ENCODE measurements at places on chromosomes 6 and 20.
A peak's percentile ranks its signal among the peaks of the same experiment; 100 is the strongest.

DNA sequence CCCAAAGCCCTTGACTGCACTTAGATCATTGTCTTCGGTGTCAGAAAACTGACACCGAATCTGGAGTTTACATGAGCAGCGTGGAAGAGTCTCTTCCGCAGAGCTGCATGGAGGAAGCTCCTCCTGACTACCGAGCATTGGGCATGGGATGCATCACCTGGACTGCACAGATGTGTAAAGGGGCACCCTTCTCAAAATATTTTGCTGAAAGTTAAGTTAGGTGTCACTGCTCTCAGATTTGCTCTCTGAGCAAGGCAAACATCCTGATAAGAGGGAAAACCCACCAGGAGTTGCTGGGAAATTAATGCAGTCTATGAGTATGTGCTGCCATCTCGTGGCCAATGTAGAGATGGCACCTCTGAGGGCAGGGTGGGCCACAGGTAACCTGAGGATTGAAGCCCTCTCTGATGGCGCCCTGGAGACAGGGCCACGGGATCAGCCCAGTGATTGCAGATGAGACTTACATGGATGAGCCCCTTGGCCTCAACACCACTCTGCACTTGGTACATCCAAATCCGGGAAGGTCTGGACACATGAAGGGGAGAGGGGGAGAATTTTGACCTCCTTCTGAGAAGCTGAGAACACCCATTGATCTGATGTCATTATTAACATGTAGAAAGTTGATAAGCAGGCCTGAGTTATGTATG is 129.9 kb downstream of the LPA start:
- DNase-seq, result peak; percentile 0

- DNase-seq, result no peak
Measured at GRCh38 chr6:17054647-17055046, 47.2 kb upstream of the STMND1 start.

- no peak for DNase-seq
Measured at GRCh38 chr6:160128879-160129516, 7.4 kb downstream of the SLC22A1 start.

GRCh38 chr6:56655996-56656395 is 13.3 kb upstream of the DST start:
- no peak for DNase-seq

- DNase-seq, result no peak
Measured at GRCh38 chr20:1304710-1305515, 24.0 kb downstream of the SDCBP2 start.

GRCh38 chr6:92589996-92590395 is 829.4 kb downstream of the EPHA7 start:
- DNase-seq, result no peak

DNA sequence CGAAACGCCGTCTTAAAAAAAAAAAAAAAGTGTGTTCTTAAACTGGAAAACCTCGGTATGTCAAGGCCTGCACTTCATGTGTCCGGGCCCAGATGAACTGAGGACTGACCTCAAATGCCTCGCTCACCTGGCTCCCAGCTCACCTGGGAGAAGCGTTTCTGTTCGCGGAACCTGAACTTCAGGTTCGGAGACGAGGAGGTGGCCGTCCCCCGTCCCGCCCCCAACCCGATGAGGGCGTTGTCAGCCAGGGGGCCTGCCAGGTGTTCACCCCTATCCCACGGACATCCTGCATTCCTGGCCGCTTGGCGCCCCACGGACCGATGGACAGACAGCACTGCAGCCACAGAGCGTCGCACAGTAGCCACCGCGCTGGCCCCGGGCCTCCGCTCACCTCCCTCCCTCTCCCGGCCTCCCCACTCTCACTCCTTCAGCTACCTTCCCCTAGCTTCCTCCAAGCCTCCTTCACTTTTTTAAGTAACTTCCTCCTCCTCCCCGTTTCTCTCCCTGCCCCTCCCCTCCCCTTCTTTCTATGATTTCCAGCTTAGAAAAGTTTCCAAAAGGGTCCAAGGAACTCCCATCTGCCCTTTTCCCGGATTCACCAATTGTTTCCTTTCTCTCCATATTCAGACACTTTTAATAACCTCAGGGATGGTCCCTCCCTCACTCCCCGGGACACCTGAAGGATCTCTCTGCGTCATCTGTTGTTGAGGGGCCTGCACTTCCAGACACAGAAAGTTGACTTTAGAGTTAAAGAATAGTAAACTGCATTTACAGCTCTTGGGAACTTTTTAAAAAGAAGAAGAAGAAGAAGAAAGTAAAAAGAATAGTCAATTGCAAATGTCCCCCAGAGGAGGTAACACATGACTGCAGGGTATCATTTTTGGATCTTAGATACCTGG is 22.7 kb upstream of the MCM3 start:
- no peak for DNase-seq

DNA sequence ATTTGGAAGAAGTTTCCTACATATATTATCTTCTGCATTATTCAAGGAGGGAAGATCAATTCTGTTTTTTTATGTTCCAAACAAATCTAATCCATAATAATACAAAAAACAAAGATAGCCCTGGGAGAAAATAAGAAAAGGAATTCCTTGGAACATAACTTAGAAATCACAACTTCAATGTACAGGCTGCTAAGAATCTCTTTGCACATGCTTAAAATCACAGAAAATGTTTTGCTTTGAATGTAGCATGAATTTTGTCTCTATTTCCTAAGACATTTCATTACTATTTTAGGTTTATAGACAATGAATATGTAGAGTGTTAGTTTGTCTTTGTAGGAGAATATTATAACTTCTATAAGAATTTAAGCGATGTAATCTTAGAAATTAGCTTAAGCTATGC is 700.1 kb downstream of the RNF144B start:
- no peak for DNase-seq

GRCh38 chr6:104957301-104958177 is 632 bp downstream of the LIN28B start:
- DNase-seq, result no peak

GRCh38 chr6:129517288-129517687 is 192.7 kb downstream of the ARHGAP18 start:
- DNase-seq, result no peak

DNA sequence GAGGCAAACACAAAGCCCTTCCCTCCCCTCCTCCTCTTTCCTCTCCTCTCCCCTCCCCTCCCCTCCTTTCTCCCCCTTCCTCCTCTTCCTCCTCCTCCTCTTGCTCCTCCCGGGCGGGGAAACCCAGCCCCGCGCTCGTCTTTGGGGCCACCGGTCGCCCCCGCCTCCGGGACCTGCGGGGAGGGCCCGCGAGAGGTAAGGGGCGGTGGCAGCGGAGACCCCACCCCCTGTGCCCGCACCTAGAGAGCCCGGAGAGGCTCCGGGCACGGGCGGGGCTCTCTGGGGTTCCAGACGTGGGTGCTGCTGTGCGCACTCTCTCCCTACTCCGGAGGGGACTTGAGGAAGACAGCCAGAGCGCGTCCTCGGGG is at the start of gene RIN2:
Gene RIN2 (plus strand): TSS at position 126 of the 368 bp plus-strand sequence. CDS start 131,344 bp downstream, outside the sequence.
- no peak for DNase-seq

DNA sequence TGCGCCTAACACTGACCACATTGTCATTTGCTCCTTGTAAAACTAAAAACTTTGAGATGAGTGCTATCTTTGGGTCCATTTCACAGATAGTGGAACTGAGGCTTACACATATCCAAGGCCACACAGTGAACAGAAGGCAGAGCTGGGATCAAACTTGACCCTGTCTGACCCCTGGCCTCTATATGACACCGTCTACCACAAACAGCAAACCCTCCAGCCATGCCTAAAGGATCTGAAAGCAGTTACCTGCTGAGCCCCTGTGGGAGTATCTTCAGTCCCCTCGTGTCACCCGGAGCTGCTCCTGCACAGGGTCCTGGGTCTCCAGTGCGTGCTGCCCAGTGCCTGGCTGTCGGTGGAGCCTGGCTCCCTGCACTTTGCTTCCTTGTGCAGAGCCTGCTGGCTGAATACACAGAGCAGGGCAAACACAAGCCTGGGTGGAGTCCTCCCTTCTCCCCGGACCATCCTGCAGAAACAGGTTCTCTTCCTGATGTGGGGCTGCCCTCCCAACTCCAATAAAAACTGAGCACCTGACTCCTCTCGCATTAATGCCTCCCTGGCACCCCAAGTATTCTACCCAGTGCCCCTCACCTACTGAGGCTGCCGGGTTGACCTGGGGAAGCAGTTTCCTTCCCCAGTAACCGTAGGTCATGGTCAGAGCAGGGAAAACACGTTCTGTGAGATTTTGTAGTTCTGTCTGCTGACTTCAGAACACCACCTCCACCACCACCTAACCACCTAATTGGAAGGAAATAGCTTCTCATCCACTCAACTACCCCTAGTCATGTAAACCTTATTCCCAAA is at the start of gene BCAS1:
Gene BCAS1 (minus strand): TSS at position 408 of the 801 bp plus-strand sequence. CDS start 11,876 bp downstream, outside the sequence.
- DNase-seq, result no peak

DNA sequence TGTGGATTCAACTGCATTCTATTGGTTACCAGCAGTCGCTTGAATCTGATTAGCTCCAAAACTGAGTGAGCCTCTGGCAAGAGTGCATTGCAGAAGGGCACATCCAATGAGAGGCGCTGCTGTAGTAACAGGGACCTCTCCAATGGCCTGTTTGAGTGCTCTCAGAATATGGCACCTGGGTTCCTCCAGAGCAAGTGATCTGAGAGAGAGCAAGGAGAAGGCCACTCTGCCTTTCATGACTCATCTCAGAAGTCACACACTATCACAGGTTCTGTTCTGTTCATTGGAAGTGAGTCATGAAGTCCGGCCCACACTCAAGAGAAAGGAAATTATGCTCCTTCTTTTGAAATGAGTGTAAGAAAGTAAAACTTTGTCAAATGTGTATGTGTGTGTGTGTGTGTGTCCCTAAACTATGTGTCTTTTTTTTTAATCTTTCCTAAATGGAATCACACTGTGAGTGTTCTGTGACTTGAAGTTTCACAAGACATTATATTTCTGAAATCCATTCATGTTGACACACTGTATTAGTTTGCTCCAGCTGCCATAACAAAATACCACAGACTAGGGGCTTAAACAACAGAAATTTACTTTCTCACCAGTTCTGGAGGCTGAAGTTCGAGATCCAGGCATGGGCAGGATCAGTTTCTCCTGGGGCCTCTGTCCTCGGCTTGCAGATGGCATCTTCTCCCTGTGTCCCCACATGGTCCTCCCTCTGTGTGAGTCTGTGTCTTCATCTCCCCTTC is 138.3 kb upstream of the CDYL start:
- no peak for DNase-seq

DNA sequence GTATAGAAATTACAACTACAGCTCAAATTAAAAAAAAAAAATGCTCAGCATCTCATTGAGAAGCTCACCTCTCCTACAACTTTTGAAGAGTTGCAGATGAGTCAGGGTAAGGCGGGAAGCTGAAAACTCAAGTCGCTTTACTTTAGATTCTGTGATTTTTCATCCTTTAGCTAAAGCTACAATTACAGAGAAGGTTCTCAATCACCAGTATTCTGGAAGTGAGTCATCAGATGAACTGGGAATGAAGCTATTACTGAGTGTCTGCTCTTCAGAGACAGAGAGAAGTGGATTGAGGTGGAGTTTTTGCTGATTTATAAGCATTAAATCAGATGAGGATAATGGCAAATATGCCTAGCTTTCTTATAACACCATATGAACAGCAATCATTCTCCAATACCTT is 91.9 kb downstream of the TFAP2A start:
- DNase-seq, result no peak

DNA sequence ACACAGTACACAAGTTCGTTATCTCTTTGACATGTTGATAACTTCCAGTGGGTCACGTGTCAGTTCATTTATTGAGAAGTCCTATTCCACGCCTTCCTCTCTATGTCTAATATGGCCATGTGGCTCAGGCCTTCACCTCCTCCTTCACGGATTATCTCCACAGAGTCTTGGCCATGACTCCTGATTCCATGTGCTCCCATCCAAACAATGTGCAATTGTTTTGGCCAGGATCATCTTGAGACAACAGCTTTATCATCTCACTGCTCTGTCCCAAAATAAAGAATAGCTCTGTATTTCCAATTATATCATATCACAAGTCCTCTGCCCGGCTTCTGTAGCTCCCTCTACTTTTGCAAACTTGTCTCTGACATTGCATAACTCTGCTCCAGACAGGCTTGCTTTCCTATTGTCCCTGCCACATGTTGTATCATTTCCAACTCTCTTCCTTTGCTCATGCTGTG is 11.1 kb upstream of the TXNDC5 start:
- no peak for DNase-seq

- no peak for DNase-seq
Measured at GRCh38 chr6:3237761-3238662, 10.6 kb upstream of the TUBB2B start.

DNA sequence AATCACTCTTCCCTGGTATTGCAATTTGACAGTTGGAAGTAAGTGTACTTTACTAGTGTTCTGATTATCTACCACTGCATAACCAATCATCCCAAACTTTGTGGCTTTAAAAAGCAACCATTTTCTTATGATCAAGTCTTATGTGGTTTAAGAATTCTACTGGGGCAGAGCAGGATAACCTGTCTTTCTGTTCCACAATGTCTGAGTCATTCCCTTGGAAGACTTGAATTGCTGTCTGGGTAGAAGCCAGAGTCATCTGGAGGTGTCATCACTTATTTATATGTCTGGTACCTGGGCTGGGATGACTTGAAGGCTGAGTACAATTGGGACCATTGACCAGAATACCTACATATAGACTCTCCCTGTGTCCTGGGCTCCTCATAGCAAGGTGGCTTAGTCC is 644.3 kb downstream of the HDGFL1 start:
- no peak for DNase-seq

DNA sequence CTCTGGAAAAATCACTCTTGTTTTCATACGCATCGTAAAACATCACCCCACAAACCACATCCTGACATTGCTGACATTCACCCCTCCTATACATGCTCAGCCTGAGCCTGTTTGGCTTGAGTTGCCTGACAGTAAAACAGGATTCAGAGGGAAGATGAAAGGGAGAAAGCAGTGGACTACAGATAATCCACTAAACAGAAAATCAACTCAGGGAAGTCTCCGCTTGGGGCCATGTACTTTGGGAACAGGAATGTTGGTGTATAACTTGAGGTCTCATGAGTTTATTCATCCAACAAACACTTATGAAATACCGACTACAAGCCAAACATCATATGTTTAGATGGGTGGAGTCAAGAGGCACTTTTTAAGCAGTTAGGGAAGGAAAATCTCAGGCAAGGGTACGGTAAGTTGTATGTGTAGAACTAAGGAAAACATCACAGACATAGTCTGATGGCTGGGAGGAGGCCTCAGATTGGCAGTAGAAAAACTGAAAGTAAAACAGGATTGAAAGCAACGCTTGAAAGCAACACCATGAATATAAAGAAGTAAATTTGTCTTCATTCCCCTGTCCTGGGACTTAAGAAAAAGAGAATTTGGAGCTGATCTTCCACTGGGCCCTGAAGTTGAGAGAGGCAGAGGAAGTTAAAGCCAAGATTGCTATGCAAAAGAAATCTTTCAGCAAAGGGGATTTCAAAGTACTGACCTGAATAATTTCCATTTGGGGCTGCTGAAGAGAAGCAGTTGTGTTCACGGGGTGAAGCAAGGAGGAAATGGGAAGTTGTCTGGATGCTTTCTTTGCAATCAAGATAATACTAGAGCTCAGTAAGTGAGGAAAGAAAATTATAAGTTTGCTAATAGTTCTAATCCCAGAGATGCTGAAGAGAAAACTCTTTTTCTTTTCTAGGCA is 28.8 kb downstream of the PDE7B start:
- DNase-seq, result no peak

DNA sequence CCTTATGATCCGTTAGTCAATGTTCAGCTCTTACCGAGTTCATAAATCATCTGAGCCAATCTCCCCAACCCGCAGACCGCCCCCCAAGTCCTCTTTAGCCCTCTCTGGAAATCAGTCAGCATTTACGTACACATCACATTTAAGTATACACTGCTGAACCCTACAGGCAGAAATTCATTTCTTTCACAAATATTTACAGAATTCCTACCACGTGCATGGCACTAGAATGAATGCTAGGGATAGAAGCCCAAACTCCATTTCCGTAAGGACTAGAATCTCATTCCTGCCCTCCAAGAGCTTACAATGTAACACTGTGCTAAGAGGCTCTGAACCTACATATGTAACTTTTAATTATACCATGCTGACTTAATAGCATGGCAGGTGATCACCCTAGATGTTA is 1.8 kb downstream of the OSER1 start:
- DNase-seq, result no peak
